ENCODE measurements at places on chromosomes 13 and 19.
A peak's percentile ranks its signal among the peaks of the same experiment; 100 is the strongest.

DNA sequence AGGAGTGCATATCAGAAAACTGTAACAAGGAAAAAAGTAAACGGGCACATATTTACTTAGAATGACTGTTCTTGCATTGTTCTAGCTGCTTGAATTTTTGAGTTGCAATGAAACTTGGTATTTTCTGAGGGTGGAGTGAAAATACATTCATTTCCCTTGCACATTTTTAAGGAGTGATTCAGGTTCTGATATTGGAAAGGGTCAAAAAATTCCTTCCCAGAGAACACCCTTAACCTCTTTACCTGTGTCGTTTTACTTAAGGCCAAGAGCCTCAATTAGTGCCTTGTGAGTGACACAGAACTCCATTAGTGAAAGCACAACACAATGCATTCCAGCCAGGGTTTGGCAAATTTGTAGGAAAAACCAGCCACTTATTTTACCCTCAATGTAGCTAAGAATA is 2.3 kb downstream of the ITGBL1 start:
- no peak for DNase-seq

DNA sequence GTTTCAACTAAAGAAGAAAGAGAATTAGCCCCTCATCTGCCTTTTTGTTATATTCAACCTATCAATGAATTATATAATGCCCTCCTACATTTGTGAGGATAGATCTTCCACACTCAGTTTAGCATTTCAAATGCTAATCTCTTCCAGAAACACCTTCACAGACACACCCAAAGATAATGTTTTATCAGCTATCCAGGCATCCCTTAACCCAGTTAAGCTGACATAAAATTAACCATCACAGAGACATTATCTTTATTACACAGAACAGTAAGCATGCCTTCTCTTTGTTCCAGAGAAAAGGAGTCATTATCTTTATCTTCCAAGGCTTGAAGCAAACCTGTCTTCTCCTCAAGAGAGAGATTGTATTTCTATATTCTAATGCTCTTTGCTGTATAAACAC is 53.1 kb downstream of the PCDH20 start:
- DNase-seq = no peak

DNA sequence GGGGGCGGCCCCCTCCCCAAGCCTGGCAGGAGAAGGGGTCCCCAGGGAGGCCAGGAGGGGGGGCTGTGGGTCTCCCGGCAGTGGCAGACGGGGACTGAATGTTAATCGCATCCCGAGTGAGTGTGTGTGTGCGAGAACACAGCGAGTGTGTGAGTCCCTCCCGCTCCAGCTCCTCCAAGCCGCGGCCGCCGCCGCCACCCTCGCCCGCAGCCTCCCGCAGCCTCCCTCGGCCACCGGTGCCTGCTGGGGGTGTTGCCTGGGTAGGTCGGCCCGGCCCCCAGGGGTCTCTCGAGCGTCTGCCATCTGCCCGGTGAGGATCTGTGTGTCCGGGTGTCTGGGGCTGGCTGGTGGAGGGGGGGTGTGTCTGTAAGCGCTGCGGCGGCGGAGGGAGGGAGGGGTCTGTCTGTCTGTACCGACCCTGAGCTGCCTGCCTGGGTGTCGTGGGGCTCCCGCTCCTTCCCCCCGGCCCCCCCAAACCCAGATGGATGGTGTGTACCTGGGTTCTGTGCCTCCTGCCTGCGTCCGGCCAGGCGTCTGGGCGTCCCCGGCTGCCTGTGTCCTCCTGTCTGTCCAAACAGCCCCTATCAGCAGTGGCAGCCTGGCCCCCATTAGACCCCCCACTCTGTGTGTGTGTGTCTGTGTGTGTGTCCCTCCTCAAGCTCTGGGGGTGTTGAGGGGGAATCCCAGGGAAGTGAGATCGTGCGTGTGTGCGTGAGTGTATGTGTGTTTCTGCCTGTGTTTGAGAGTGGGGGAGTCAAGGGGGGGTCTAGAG is at the start of gene GRIN2D:
Gene GRIN2D (plus strand): TSS at position 110 of the 772 bp plus-strand sequence. CDS start 4,725 bp downstream, outside the sequence.
- peak; percentile 33 for DNase-seq

GRCh38 chr19:32189956-32190706 is 155.3 kb upstream of the ZNF507 start:
- no peak for DNase-seq

DNA sequence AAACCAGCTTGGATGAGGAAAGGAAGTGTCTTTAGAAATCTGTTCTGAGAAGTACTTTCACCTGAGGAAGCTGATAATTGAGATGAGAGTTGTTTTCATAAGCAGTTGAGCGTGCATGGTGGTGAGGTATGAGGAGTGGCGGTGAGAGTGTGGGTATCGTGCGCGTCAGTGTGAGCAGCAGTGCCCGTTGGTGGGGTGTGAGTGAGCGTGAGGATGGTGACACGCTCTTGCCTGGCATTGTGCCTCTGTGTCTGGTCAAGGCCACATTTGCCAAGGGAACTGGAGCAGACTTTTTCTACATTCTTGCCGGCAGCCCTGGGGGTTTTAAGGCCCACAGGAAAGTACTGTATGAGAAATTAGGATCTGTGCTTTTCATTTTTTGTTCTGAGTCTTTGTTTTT is 36.5 kb upstream of the TEX29 start:
- no peak for DNase-seq

DNA sequence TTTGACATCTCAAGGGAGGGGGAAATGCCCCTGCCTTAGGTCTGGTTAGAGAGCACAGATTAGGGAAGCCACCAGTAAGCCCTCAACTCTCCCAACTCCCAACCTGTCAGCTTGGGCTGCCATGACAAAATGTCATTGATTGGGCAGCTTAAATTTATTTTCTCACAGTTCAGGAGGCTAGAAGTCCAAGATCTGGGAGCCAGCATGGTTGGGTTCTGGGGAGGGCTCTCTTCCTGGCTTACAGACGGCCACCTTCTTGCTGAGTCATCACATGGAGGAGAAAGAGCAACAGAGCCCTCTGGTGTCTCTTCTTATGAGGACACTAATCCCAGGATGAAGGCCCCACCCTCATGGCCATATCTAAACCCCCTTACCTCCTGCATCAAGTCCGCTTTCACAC is 24.2 kb downstream of the C19orf12 start:
- peak; percentile 70 for DNase-seq

GRCh38 chr13:51105046-51105445 is 6.0 kb downstream of the C13orf42 start:
- no peak for DNase-seq

DNA sequence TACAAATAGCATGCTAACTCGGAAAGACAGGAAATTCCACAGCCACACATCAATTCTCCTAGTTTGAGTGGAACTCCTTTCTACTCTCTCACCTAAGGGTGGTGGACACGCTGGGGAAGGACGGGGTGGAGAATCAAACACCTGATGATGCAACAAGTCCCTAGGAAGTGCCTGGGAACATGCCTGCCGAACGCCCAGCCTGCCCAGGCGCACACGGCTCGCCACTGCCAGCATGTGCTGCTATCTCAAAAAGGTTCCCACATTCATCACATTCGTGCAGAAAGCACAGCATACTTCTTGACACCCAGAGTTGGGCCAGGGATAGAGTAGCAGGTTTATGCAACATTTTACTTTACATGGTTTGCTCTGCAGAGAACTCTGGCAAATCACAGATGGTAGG is 164.6 kb downstream of the ABCC4 start:
- DNase-seq = no peak

- DNase-seq = no peak
These were observed 16.8 kb downstream of the POLR1D start for GRCh38 chr13:27638521-27638920.

DNA sequence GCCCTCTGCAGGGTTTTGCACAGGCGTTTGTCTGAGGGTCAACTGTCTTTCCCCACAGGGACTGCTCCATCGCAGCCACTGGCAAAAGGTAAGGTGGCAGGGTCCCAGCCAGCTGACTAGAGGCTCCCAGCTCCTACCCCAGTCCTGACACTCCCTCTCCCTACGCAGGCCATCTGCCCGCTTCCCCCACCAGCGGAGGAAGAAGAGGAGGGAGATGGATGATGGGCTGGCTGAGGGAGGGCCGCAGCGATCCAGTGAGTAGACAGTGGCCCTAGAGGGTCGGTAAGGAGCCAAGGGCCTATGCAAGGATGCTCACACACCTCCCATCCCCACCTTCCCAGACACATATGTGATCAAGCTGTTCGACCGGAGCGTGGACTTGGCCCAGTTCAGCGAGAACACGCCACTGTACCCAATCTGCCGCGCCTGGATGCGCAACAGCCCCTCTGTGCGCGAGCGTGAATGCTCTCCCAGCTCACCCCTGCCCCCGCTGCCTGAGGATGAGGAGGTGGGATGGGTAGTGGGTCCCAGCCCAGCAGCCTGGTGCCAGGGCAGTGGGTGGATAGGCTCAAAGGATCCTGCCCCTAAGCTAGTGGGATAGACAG is 4.0 kb downstream of the HSPB6 start:
- DNase-seq = no peak

DNA sequence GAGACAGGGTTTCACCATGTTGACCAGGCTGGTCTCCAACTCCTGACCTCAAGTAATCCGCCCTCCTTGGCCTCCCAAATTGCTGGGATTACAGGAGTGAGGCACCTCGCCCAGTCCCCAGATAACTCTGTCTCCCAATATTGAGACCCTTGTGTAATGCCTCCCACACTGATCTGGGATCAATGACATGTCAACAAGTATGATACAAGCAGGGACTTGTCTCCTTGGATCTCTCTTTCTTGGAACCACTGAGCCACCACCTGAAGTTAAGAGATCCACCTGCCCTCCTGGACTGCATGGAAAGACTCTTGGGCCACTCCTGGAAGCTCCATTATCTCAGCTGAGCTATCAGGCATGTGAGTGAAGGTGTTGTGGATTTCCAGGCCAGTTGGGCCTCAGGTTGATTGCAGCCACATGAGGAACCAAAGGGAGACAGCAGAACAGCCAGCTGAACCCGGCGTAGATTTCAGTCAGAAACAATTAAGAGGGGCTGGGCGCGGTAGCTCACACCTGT is 15.1 kb downstream of the NFKBID start:
- DNase-seq = no peak

- no peak for DNase-seq
These were observed 3.4 kb upstream of the RPS11 start for GRCh38 chr19:49492573-49493405.

- peak; percentile 58 for DNase-seq
These were observed 515 bp downstream of the UFM1 start for GRCh38 chr13:38350114-38350617.

Data from activated T-cell treated with anti-CD3 and anti-CD28 coated beads, Interleukin-2, amount 50 U/mL, for 72 hours (primary cell).